Activated T-helper 2 cell treated with anti-CD3 and anti-CD28 coated beads, Interferon-gamma antibody, Interleukin-2, Interleukin-4, amounts not matched to agents 10 μg/mL and 5 μg/mL and 100 μg/mL, durations not matched to agents 14 hours and 24 hours and 36 hours (primary cell): ENCODE measurements at places on chromosomes 1 and 21. TPM values are rescaled to one million over a fixed set of nuclear protein-coding genes. Genes with fewer than 3 reads are reported as not detected.

DNA sequence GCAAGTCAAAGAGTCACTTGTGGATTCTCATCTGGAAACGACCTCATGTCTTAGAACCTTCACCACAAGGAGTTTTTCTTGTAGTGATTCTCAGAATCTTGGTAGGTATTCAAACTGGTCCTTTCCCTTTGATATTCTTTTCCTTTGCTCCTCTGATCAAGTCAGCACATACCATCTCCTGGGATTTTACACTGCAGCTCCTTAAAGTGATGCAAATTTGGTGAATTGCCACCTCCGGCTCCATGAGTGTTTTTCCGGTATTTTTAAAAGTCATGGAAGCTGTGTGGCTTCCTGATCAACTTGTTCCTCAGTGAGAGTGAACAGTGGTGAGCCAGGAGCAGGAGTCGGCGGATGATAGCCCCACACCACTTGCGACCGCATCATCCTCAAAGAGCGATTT is 182.1 kb upstream of the DAB1 start:
- DNase-seq: no peak

- DNase-seq: peak; percentile 78
Observed at GRCh38 chr1:26317612-26318337, at the start of gene CD52. Gene CD52 (plus strand): TSS chr1:26317958. CDS start chr1:26318018, 60 bp downstream.

GRCh38 chr1:112998592-112999235 is 42.7 kb upstream of the SLC16A1 start:
- no peak for DNase-seq

DNA sequence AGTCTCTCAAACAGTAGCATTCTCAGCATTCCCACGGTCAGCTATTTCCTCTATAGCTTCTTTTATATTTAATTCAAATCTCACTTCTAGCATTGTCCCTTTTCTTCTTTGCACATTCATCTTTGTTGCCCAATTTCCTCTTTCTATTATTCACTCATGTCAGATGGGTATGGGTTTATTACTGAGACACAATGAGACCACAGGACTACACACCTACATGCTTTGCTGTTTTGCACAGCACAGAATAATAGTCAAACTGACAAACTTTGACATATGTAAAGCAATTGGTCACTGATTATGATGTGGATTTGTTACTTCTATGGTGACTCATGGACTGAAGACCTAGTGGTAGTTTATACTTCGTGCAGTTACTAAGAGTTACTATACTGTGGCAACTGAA is 5.8 kb upstream of the CD1C start:
- no peak for DNase-seq

GRCh38 chr1:179230251-179230650 is 774 bp upstream of the ABL2 start:
- DNase-seq: no peak

Gene LRRC41
- 70.1 and 70.6 TPM in 2 replicates for total RNA-seq

Gene MFSD2A
- 43.3 and 47.8 TPM in 2 replicates for total RNA-seq

Gene GOLT1A
- total RNA-seq: 0.21 TPM in 1 of 2 replicates, not detected in the other

Gene PTGS2
- 109 and 112 TPM in 2 replicates for total RNA-seq

DNA sequence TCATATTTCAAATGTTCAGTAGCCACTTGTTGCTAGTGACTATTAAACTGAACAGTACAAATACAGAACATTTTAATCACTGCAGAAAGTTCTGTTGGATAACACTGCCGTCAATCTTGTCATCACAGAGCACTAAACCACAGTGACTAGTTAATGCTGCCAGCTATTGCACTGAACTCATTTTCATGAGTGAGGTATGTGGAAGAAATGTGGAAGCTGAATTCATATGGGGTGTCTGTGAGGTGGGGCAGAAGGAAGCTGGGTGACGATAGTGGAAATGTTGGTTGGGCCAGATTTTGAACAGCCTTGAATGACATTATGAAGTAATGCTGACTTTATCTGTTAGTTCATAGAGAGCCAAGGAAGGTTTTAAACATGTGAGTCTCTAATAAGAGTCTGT is 49.6 kb downstream of the OSBPL9 start:
- no peak for DNase-seq

DNA sequence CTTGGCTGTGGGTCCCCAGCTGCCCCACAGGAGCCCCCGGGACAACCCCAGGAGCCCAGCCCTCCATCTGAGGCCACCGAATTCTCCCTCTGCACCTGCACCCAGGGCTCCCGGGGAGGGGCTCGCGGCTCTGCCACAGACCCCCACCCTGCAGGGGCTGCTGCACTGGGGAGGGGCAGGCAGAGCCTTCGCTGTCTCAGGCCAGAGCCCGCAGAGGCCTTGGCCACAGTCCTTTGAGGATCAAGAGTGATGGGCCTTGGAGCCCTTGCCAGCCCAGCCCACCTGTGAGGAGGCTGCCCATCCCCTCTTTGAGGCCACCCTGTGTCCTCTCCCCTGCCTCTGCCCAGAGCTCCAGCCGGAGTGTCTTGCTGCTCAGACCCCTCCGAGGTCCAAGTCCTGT is 6.5 kb downstream of the PERM1 start:
- no peak for DNase-seq

DNA sequence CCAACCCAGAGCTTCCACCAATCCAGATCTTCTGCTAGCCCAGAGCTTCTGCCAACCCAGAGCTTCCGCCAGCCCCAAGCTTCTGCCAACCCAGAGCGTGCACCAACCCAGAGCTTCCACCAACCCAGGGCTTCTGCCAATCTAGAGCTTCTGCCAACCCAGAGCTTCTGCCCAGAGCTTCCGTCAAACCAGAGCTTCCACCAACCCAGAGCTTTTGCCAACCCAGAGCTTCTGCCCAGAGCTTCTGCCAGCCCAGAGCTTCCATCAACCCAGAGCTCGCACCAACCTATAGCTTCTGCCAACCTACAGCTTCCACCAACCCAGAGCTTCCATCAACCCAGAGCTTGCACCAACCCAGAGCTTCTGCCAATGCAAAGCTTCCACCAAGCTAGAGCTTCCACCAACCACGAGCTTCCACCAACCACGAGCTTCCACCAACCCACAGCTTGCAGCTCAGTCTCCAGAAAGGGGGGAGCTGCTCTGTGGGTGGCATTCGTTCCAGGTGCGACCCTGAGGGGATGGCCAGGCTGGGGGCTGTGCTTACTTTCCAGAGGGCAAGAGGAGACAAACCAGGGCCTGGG is 23.8 kb downstream of the CRYAA start:
- DNase-seq: no peak

- DNase-seq: no peak
Observed at GRCh38 chr1:74323937-74324473, 88.8 kb downstream of the TNNI3K start.

DNA sequence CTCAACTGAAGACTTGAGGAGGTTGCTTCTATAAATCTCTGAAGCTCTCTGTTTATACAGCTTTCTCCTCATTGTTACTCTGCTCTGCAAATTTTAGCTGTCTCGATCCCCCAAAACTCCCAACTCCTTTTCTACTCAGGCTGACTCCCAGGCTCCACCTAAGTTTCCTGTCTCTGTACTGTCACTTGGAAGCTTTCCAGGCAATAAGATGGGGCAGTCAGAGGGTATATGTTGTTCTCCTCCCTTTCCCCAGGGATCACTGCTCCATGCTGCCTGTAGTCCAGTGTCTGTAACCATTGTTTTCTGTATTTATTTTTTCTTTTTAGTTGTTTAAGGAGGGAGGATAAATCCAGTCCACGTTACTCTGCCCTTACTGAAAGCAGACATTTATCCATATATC is 13.4 kb downstream of the TSNAX start:
- no peak for DNase-seq

- DNase-seq: no peak
Observed at GRCh38 chr1:160077486-160077885, 3.9 kb upstream of the KCNJ9 start.

GRCh38 chr1:162232034-162232711 is 144.5 kb downstream of the SPATA46 start:
- DNase-seq: no peak

DNA sequence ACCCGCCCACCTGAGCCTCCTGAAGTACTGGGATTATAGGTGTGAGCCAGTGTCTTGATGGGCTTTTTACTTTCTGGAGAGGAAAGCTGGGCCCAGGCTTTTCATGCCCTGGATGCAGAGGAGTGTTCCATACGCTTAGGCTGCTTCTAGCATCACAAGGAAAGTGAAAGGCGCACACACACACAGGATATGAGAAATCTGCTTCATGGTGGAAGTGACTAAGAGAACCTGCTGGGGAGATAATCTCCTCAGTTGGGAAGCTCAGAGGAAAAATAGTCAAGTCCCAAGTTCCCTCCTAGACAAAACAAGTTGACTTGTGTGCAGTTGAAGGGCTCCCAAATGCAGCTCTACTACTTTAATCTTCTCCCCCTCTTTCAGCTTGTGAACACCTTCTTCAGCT is 2.2 kb downstream of the NUDC start:
- DNase-seq: no peak

Gene RBM11
- 0.21 and 0.50 TPM in 2 replicates for total RNA-seq

DNA sequence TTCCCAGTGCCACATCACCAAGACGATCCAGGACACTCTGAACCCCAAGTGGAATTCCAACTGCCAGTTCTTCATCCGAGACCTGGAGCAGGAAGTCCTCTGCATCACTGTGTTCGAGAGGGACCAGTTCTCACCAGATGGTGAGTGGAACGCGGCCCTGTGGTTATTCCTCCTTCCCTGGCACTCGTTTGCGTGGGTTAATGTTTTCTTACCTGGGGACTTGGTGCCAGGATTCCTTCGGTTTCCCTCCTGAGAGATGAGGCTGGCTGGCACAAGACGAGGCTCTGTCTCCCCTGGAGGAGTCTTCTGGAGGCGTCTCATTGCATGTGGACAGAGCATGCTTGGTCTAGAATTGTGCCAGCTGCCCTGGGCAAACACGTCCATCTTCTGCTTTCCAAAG is 29.3 kb downstream of the ATP5PO start:
- no peak for DNase-seq

- DNase-seq: no peak
Observed at GRCh38 chr1:27070390-27071048, 57.9 kb upstream of the TENT5B start.

Gene TGFBR3
- total RNA-seq: 28.0 and 29.9 TPM in 2 replicates

GRCh38 chr1:154199563-154199879 is 6.6 kb downstream of the CFAP141 start:
- DNase-seq: no peak

GRCh38 chr1:232225336-232226131 is 404.4 kb downstream of the SIPA1L2 start:
- no peak for DNase-seq

Gene SLC1A7
- not detected in 2 replicates for total RNA-seq

DNA sequence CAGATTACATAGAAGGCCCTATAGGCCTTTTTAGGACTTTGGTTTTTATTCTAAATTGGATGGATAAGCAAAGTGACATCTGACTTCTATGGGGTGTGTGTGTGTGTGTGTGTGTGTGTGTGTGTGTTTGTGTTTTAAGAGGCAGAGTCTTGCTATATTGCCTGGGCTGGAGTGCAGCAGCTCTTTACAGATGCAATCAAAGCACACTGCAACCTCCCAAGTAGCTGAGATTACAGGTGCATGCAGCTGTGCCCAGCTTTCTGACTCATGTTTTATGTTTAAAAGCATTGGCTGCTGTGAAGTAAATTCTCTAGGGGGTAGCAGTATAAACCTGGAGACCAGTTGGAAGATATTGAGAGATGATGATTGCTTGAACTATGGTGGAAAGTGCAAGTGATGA is 12.4 kb upstream of the EVI5 start:
- no peak for DNase-seq

Gene OR2T2
- not detected in 2 replicates for total RNA-seq
